ENCODE measurements at places on chromosomes 5 and 9. TPM values are rescaled to one million over a fixed set of nuclear protein-coding genes. Genes with fewer than 3 reads are reported as not detected.

The MLANA gene
- not detected for total RNA-seq

The TAF11L10 gene
- total RNA-seq = not detected

The PCDHA1 gene
- total RNA-seq = not detected

The SHC3 gene
- not detected for total RNA-seq

The LHX3 gene
- not detected for total RNA-seq

The FOXD4 gene
- 0.93 TPM for total RNA-seq

The EGR1 gene
- total RNA-seq = 1.7 TPM

The IL33 gene
- total RNA-seq = not detected

The CAMK4 gene
- total RNA-seq = 0.04 TPM

The PIK3R1 gene
- total RNA-seq = 24.0 TPM

The LCN2 gene
- not detected for total RNA-seq

The PDE4D gene
- 36.0 TPM for total RNA-seq

The ABO gene
- not detected for total RNA-seq

The SH2D3C gene
- not detected for total RNA-seq

The FCN2 gene
- total RNA-seq = not detected

The FOXD4L6 gene
- total RNA-seq = 0.30 TPM

The RNF180 gene
- 0.29 TPM for total RNA-seq

The JMY gene
- not detected for total RNA-seq

The SLIT3 gene
- not detected for total RNA-seq

The ZNF883 gene
- not detected for total RNA-seq

The ACTBL2 gene
- total RNA-seq = not detected

The OTULINL gene
- not detected for total RNA-seq

The ARHGEF39 gene
- 15.3 TPM for total RNA-seq

The NMRK1 gene
- 9.0 TPM for total RNA-seq

The SPATA24 gene
- total RNA-seq = 7.7 TPM

The SPATA31E1 gene
- not detected for total RNA-seq

The ACOT12 gene
- total RNA-seq = 0.26 TPM

All from Karpas-422 (cell line).